ENCODE measurements at places on chromosomes 13 and 19. TPM values are rescaled to one million over a fixed set of nuclear protein-coding genes. Genes with fewer than 3 reads are reported as not detected.

DNA sequence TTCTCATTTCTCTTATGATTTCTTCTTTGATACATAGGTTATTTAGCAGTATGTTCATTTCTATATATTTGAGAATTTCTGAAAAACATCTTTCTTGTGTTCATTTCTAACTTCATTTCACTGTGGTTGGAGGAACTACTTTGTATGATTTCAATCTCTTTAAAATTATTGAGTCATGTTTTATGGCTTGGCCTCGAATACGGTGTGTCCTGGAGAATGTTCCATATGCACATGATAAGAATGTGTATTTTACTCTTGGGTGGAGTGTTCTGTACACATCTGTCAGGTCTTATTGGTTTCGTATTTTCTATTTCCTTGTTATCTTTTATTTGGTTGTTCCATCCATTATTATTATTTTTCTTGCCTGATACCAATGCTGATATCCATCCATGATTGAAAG lies 22.9 kb downstream of the DNM2 start:
- no peak for DNase-seq

GRCh38 chr19:11044431-11044830 lies 44.8 kb upstream of the LDLR start:
- no peak for DNase-seq

DNA sequence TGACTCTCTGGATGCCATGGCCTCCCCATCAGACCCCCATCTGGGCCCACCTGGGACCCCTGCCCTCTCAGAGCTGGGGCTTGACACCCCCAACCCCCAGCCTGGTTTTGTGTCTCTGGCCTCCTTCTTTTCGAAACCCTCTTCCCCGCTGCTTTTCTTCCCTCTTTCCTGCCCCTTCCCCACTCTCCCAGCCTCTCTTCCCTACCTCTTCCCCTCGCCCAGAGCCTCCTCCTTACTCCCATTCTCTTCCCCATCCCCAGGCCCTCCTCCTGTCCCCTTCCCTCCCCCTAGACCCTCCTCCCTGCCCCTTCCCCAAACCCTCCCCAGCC lies 2.1 kb downstream of the TNFSF9 start:
- no peak for DNase-seq

GRCh38 chr13:54356849-54357248 lies 1328.2 kb downstream of the OLFM4 start:
- DNase-seq, result no peak

- DNase-seq, result no peak
Measured at GRCh38 chr13:19766591-19766990, 16.2 kb downstream of the PSPC1 start.

- DNase-seq, result no peak
Measured at GRCh38 chr13:37090912-37091311, 14.6 kb downstream of the CSNK1A1L start.

- DNase-seq, result no peak
Measured at GRCh38 chr13:23460309-23460708, 26.8 kb upstream of the SACS start.

PROSER3 gene
- total RNA-seq, result 5.6 TPM

- DNase-seq, result no peak
Measured at GRCh38 chr13:101655435-101655834, 203.0 kb downstream of the ITGBL1 start.

DNA sequence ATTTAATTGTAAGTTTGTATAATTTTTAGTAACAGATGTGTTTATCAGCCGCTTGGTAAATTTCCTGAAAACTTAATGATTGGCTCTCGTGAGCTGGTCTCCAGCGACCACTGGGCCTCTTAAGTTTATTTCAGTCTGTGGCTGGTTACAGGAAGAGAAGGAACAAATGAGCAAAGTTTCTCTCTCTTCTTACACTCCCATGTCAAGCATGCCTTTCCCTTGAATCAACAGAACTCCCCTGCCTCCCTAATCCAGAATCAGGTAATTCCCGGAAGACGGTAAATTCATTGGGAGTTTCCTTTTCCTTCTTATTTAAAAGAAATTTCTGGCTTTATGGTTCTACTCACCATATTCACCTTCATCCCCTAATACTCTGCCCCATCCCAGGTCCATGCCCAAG lies 52.5 kb upstream of the POMP start:
- no peak for DNase-seq

EPSTI1 gene
- 16.3 TPM for total RNA-seq

DNA sequence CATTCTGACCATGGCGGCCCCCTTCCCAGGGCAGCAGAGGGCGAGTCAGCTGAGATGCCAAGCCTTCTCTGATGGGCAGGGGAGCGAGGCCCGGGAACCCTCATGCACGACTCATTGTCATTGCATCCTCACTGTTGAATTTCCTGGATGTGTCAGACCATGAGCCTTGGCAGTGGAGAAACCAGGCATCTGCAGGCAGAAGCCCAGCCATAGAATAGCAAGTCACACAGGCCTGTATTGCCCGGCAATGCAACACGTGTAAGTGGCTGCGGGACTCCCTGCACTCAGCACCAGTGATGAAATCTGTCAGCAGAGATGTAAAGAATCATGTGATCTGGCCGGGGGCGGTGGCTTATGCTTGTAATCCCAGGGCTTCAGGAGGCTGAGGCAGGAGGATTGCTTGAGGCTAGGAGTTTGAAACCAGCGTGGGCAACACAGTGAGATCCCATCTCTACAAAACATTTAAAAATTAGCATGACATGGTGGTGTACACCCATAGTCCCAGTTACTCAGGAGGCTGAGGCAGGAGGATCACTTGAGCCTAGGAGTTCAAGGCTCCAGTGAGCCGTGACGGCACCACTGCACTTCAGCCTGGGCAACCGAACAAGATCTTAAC lies 199.7 kb downstream of the KATNAL1 start:
- DNase-seq, result no peak

GRCh38 chr13:103852036-103852435 lies 785.8 kb upstream of the SLC10A2 start:
- no peak for DNase-seq

GRCh38 chr13:102555914-102556553 lies 40.8 kb upstream of the TPP2 start:
- DNase-seq, result no peak

GRCh38 chr19:1082165-1082927 lies 12.8 kb downstream of the POLR2E start:
- no peak for DNase-seq

DNA sequence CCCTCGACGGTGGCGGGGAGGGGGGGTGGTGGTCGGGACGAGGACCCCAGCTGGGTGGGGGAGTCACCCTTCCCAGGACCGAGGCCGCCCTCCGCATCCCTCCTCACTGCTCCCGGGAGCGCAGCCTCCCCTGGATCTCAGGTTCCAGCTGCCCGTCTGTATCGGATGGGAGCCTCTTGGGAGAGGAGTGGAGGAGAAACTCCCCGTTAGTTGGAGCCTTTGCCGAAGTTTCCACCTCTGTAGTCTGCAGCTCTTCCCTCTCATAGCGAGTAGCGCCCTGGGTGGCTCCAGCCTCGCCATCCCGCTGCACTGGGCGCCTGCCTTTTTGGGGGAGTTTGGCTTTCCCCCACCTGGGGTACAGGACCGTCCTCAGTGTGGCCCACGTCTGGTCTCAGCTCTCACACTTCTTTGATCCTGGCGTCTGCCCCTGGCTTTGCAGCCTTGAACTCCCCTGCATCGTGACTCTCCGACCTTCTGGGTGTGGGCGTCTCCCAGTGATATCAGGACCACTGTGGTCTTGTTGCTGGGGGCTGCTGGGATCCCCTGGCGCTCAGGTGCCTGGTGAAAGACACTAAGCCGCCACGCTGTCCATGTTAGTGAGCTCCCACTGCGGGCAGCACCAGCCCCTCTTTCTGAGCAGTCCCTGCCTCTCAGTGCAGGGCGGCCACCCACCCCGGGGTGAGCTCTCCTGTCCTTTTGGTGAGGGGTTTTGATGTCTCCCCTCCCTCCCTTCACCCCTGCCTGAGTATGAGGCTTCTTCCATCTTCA lies 1.1 kb downstream of the CNOT3 start:
- DNase-seq, result no peak

GRCh38 chr19:27740396-27740795 lies 1472.6 kb downstream of the UQCRFS1 start:
- DNase-seq, result no peak

NALCN gene
- total RNA-seq, result 0.63 TPM

KLF1 gene
- total RNA-seq, result not detected

- no peak for DNase-seq
Measured at GRCh38 chr19:43552616-43553015, 19.6 kb downstream of the ZNF575 start.

LYPD5 gene
- total RNA-seq, result 12.0 TPM

HS6ST3 gene
- total RNA-seq, result 12.4 TPM

DNA sequence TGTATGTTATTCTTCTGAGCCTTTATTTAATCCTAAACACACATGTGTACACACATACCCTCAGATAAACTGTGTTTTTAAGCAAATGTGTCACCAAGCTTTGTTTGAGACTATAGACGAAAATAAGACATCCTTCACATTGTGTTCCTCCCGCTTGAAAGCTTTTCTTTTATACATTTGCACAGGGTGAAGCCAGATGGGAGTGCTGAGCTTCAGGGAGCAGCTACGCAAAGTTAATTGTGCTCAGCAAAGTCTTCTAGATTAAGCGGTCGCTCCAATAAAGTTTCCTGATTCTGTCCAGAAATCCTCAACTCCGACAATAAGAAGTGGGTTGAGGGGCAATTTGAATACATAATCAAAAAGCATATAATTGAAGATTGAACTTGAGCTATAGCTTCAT lies 117.2 kb upstream of the ARGLU1 start:
- DNase-seq, result no peak

DNA sequence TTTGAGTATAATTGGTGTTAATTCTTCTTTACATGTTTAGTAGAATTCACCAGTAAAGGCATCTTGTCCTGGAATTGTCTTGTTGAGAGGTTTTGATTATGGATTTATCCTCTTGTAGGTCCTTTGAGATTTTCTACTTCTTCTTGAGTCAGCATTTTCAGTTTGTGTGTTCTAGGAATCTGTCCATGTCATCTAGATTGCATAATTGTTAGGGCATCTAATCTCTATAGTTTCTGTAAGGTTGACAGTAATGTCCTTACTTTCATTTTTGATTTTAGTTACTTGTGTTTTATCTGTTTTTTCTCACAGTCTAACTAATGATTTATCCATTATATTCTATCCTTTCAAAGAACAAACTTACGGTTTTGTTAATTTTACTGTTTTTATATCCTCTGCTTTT lies 492.0 kb downstream of the FGF9 start:
- no peak for DNase-seq

PSG3 gene
- total RNA-seq, result not detected

CPT1C gene
- 3.8 TPM for total RNA-seq

GRCh38 chr13:21071924-21072323 lies 10.5 kb upstream of the LATS2 start:
- DNase-seq, result no peak

DNA sequence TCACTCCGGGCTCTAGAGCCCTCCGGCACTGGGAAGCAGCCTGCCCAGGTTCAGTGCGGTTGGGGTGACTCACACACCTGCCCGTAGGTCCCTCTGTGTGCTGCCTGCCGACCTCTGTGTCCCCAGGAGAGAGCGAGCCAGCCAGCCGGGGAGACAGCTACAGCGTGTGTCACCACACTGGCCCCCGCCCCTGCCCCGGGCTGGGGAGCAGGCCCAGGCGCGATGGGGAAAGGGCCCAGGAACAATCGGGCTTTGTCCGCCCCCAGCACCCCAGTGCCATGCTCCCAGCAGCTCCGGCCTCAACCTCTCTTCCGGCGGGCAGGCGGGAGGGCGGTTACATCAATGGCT lies at the start of gene KLK6:
TSS of gene KLK6 (minus strand) at position 179 of the 348 bp plus-strand sequence. CDS start 1,487 bp downstream, outside the sequence.
- no peak for DNase-seq

- DNase-seq, result no peak
Measured at GRCh38 chr13:39616087-39616694, 13.2 kb upstream of the LHFPL6 start.

- DNase-seq, result no peak
Measured at GRCh38 chr19:38718747-38719543, 25.3 kb downstream of the CAPN12 start.

DNA sequence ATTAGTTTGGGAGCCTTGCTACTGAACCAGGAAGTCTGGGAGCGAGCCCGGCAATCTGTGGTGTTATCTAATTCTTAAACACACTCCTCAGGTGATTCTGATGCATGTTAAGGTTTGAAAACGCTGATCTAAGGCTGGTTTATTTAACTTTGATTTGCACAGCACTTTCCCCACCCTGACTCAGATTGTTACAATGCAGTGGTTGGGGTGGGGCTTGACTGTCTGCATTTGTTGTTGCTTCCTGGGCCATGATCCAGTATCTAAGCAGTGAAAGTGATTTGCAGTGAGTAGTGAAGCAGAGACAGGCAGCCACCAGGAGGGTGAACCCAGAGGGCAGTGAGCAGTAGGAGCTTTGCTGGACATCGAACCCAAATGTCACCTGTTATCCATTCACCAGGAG lies 81.6 kb upstream of the ARGLU1 start:
- DNase-seq, result no peak

DNA sequence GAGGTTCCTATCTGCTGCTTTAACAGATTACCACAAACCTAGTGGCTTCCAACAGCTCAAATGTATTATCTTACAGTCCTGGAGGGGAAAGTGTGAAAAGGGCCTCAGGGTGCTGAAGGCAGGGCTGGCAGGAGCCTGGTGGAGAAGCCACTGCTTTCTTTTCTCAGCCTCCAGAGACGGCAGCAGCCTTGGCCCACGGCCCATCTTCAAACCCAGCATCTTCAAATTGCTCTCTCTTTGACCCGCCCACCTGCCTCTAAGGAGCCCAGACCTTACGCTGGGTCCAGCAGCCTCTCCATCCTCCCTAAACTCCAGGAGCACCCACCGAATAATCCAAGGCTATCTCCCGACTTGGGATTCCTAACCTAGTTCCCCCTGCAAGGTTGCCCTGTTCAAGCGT lies 35.6 kb downstream of the C13orf46 start:
- DNase-seq, result no peak

IQCN gene
- total RNA-seq, result 2.5 TPM

DNA sequence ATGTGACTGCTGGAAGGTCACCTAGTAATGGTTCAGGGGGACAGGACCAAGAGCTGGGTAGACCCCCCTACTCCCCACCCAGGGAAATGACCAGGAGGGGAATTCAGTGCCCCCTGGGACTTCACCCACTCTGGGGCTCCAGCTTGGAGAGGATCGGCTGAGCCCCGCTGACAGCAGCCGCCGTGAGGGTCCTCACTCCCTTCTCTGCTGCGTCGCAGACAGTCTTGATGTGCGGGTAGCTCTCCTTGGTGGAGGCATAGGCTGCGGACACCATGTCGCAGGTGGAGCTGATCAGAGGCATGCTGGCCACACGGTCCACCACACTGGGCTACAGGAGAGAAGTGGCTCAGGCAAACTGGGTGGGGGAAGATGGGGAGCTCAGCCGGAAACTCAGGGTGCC lies 7.8 kb downstream of the PLIN3 start:
- DNase-seq, result no peak

KCNN4 gene
- 1.9 TPM for total RNA-seq

DNA sequence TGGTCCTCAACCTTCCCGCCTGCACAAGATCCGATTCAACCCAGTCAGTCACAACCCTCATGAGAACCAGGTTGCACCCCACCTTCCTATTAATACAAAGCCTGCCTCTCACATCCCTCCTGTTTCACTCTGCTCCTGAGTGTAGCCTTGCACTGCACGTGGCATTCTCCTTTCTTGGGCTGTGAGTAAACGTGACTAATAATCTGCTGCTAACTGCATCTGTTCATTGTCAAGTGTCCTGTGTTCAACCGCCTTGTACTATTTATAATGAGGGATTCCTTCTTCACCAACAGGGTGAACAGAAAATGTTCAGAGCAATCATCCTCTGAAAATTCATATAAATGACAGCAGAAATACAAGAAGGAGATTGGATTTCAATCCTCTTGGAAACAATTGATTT lies 1608.2 kb downstream of the SLITRK5 start:
- no peak for DNase-seq

- DNase-seq, result no peak
Measured at GRCh38 chr19:48950830-48951519, 3.7 kb upstream of the BAX start.

- DNase-seq, result no peak
Measured at GRCh38 chr13:24276306-24276705, 33.1 kb upstream of the C1QTNF9 start.
